ENCODE measurements at places on chromosomes 4 and X.

- DNase-seq, result no peak
Measured at GRCh38 chr4:26360864-26361263, 40.0 kb downstream of the RBPJ start.

GRCh38 chrX:56248492-56248891 is 16.3 kb downstream of the KLF8 start:
- DNase-seq, result peak; percentile 60

DNA sequence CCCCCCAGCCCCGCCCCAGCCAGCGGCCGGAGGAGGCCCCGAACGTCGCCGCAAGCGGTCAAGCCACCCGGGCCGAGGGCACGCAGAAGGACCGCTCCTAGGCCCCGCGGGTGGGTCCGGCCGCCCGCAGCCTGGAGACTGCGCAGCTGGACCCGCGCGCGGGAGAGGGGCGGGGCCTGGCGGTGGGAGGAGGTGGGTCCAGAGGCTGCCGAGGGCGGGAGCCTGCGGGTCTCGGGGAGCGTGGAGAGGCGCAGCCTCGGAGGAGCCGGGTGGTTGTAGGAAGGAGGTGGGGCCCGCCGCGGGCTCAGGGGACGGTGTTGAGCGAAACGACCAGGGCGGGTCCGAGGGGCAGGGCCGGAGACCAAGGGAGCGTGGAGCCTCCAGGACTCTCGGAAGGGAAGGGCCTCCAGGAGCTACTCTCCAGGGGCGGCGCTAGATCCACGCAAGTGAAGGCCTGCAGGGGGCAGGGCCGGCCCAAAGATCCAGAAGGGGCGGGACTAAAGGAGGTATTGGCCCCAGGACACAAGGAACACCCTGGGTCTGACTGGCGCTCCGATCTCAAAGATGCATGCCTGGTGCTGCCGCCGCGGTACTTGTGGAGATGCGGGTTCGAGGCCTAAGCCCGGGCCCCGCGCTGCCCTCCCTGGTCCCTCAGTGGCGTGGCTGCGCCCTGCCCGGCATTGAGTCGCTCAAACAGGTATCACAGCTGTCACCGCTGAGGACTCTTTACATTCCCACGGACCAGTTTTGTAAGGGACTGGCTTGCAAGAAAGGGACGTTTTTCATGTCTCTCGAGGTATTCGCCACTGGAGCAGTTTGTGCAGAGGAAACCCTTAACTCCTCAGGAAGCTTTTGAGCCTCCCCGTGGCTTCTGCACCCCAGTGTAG is 5.9 kb downstream of the TIMM17B start:
- DNase-seq, result peak; percentile 76

DNA sequence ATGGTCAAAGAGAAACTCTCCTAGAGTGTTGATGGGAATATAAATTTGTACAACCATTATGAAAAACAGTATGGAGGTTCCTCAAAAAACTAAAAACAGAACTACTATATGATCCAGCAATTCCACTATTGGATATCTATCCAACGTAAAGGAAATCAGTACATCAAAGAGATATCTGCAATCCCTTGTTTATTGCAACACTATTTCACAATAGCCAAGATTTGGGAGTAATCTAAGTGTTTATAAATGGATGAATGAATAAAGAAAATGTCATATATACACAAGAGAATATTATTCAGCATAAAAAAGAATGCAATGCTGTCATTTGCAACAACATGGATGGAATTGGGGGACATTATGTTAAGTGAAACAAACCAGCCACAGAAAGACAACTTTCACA is 1118.1 kb upstream of the PRKX start:
- DNase-seq, result no peak

DNA sequence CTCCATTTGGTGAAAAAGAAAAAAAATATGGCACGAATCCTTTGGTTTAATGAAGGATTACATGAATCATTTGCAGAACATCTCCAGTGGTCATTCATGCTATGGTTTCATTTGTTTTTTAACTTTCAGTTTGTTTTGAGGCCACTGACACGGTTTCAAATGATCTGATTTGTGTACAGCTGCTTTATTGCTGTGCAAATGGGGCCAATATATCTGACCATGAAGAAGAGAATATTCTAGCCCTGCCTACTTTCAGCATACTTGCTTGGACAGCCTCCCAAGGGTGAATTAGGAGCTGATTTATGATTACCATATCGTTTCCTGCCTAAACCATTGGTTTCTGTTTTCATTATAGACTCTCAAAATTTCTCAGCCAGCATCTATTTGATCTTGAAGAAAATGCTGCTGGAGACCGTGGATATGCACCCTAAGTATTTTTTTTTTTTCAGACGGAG is 30.7 kb downstream of the SPARCL1 start:
- no peak for DNase-seq

- DNase-seq, result no peak
Measured at GRCh38 chr4:51942108-51942832, 77.9 kb downstream of the LRRC66 start.

GRCh38 chr4:8702020-8702495 is 109.5 kb downstream of the CPZ start:
- DNase-seq, result no peak

GRCh38 chrX:10519278-10519677 is 101.1 kb downstream of the MID1 start:
- no peak for DNase-seq

DNA sequence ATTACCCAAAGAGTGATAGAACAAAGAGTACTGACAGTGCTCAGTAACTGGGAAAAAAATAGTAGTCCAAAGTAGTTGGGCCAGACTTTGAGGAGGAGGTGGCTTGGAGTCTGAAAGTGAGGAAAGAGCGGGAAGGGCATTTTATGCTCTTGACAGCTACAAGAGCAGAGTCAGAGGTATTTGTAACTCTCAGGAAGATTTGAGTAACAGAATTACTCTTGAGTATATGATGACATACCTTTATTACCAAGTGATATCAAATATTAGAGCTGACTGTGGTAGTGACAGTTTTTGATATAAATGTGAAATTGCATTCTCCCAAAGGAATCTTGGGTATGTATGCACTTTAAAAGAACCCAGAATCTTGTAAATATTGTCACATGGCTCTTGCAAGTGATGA is 2.2 kb downstream of the SLAIN2 start:
- no peak for DNase-seq

GRCh38 chrX:120023259-120023658 is 54.2 kb downstream of the RHOXF2B start:
- DNase-seq, result no peak

- no peak for DNase-seq
Measured at GRCh38 chr4:69038582-69038981, 57.7 kb upstream of the UGT2B7 start.

- DNase-seq, result peak; percentile 52
Measured at GRCh38 chr4:76198411-76199237, 15.0 kb downstream of the SCARB2 start.

GRCh38 chr4:88646528-88647280 is 50.9 kb downstream of the NAP1L5 start:
- DNase-seq, result no peak

DNA sequence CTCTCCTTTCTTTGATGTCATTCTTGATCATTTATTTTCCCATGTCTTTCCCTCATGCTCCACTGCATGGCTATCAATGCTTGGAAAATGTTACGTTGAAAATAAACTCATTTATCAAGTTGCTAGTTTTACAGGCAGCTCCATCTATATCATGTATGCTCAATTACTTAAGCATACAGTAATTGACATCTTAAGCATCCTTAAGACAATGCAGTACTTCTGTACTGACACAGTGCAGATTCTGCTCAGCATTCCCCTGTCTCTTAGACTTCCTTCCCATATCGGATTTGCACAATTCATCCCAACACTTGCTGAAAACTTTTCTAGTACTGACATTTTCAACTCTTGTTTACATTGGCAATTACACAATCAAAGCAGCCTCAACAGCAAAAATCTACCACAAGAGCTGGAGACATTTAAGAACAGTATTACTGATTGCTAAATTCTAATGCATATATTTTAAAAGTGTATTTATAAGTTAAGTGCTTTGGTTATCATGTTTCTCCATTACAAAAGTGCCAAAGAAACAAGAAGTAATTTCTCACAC is 165.6 kb downstream of the ATP10D start:
- DNase-seq, result no peak

DNA sequence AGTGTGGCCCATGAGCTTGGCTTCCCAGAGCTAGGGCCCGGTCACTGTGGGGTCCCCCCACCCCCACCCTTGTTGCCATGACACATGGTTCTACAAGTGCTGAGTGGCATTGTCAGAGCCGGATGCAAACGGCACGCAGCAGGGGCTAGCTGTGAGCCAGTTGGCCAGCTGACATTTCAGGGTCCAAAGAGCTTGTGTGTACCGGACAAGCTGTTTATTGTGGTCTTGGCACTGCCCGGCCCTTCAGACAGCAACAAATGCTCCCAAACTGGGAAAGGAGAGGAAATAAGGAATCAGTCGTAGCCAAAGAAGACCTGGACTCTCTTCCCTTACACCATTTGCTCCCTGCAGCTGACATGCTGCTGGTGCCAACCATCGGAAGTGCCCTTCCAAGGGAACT is 36.8 kb downstream of the TSC22D3 start:
- DNase-seq, result no peak

GRCh38 chr4:1327526-1328266 is 19.3 kb upstream of the UVSSA start:
- no peak for DNase-seq

DNA sequence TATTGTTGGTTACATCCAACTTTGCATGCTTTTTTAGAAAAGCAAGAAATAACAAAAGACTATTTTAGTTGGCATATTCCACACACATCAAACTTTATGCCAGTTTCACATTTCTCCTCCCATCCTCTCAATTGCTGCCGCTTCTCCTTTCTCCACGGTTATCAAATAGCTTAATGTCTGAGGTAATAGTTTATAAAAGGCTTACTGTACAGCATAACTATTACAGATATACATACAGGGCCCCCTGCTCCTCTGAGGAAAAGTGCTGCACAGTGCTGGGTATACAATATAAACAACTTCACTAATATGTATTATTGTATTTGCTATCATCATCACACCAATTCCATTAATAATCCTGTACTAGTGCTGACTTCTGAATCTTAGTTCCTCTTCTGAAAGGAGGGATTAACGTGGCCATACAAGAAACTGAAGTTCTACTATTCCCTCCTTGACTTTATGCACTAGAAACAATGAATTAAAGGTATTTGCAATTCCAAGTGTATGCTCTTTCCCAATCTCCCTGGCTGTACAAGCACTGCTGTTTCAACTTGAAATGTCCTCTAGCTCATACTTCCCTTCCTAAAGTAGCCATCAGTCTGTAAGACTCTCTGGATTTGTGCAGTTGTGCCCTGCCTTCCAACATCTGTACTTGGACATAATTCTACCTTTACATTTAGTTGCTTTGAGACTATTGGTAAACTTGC is 2.5 kb downstream of the CCNI start:
- no peak for DNase-seq

GRCh38 chr4:5455003-5455585 is 253.3 kb downstream of the EVC2 start:
- no peak for DNase-seq

DNA sequence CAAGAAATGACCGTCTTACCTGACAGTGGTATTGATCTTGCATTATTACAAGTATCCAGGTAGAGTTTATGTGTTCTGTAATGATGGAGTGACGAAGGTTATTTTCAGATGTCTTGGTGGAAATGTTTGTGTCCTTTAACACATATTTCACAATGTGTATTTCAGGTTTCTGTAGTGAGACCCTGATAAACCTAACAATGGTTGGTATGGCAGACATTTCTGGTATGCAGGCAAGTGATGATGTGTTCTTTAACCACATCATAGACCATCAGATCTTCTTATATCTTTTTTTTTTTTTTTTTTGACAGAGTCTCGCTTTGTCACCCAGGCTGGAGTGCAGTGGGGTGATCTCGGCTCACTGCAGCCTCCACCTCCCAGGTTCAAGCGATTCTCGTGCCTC is 14.6 kb upstream of the ATXN3L start:
- no peak for DNase-seq

DNA sequence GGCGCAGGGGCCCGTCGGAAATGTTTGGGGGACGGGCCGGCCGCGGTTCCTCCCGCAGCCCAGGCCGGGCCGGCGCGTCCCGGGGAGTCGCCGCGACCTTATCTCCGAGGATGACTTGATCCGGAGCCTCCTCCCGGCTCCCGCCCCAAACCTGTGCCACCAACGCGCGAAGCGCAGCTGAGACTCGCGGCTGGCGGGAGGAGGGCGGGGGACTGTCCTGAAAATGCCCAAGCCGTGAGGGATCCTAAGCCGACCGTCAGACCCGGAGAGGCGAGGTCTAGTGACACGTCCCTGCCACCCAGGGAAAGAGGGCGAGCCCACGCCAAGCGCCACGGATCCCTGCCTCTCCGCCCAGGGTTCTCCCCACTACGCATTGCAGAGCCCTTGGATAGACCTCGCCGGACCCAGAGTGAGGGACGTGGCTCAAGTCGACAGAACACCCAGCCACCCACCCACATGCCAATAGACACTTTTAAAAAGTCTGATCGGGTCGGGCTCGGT is 26.9 kb downstream of the UTP14A start:
- no peak for DNase-seq

DNA sequence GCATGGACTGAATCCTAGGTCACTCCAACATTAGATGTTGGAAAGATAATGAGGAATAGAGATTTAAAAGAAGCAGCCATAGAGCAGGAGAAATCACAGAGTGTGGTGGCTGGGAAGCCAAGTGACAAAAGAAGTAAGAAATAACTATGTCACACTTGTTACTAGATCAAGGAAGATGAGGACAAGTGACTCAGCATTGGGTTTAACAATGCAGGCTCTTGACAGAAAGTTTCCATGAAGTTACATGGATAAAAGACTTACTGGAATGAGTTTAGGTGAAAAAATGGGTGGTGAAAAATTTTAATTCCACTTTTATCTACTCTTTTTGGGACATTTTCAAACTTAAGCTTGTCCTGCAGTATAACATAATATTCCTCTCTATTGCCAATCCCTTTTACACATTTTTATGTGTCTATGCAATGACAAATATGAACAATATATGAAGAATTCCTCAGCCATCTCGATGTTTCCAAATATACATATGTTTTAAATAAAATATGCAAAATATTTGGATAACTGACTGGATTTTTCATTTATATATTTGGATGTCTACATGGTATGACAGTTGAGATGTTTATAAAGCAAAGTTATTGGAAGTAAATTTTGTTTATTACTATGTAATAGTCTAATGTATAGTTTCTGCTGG is 462.6 kb downstream of the IL15 start:
- DNase-seq, result no peak

Data from stimulated activated CD4-positive, alpha-beta T cell treated with anti-CD3 and anti-CD28 coated beads, Interleukin-4, amount 100 ng/mL, for 24 hours (primary cell).